B cell (primary cell): ENCODE measurements at places on chromosomes 12 and 14. TPM values are rescaled to one million over a fixed set of nuclear protein-coding genes. Genes with fewer than 3 reads are reported as not detected.

GPX2 gene
- total RNA-seq, result not detected in 2 replicates

- no peak overlapping the region for H3K27ac ChIP-seq
- no peaks in the 10 kb centered on the region for H3K4me1 ChIP-seq
- H3K4me3 ChIP-seq, result no peak overlapping the region
- no peaks in the 10 kb centered on the region for H3K36me3 ChIP-seq
- no peak for DNase-seq
Measured at GRCh38 chr12:16506394-16506793, 99.6 kb downstream of the LMO3 start.

DNA sequence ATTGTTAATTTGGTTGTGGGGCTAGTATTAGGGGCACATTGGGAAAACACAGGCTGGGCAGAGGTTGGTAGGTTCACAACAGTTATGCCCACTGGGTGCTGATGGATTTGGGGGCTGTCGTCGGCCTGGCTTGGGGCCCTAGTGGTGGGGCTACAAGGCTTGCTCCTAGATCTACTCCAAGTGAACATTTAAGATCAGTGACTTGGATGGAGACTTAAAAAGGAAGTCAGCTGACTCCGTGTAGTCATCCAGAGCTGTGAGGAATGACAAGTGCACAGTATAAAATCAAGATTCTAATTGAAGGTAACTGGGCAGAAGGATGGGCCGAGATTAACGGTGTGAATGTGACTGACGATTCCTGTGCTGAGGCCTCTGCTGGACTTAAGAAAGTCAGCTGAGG is 12.8 kb upstream of the NR4A1 start:
- no peak overlapping the region for H3K4me3 ChIP-seq
- no peak for DNase-seq
- no peak overlapping the region for H3K27ac ChIP-seq
- H3K27me3 ChIP-seq, result no peaks in the 10 kb centered on the region
- no peaks in the 10 kb centered on the region for H3K36me3 ChIP-seq

DNA sequence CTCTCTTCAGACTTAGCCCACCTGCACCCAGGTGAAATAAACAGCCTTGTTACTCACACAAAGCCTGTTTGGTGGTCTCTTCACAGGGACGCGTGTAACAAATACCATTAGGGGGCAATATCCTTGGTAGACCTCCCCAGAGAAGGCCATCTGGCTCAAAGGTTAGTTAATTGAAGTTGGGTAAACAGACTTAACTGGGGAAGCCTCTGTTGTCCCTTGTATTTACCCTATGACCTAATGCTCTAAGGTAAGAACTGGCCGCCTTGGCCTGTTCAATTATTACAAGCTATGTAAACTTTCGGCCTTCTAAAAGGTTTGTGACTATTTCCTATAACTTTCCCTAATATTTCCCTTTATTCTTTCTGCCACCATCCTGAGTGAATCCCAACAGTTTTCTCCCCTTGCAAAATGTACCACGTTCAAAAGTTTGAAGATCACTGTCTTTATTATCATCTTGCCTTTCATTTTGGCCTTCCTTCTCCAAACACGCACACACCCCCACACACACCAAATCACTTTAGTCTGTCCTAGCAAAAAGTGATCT is 15.3 kb upstream of the LYZ start:
- no peak overlapping the region for H3K27ac ChIP-seq
- no peaks in the 10 kb centered on the region for H3K27me3 ChIP-seq
- no peak overlapping the region for H3K4me3 ChIP-seq
- peaks cover 25% of the 10 kb centered on the region for H3K4me1 ChIP-seq

DNA sequence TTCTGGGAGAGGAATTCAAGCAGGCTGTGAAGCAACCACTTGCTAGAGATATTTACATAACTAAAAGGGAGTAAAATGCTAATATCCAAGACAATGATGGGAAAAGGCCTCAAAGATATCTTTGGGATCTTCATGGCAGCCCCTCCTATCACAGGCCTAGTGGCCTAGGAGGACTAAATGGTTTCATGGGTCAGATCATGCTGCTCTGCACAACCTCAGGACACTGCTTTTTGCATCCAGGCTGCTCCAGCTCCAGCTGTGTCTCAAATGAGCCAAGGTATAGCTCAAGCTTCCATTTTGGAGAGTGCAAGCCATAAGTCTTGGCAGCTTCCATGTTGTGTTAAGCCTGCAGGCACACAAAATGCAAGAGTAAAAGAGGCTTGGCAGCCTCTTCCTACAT is 195.6 kb upstream of the SSTR1 start:
- H3K4me1 ChIP-seq, result no peaks in the 10 kb centered on the region
- no peak overlapping the region for H3K4me3 ChIP-seq
- H3K27me3 ChIP-seq, result no peaks in the 10 kb centered on the region
- H3K36me3 ChIP-seq, result no peaks in the 10 kb centered on the region

PPFIA2 gene
- not detected in 2 replicates for total RNA-seq

SPX gene
- total RNA-seq, result 0.39 TPM in 1 of 2 replicates, not detected in the other

- H3K27ac ChIP-seq, result no peak overlapping the region
- no peaks in the 10 kb centered on the region for H3K27me3 ChIP-seq
- H3K4me1 ChIP-seq, result peaks cover 6% of the 10 kb centered on the region
- H3K36me3 ChIP-seq, result no peaks in the 10 kb centered on the region
- H3K4me3 ChIP-seq, result no peak overlapping the region
Measured at GRCh38 chr12:50894241-50894640, 51.5 kb downstream of the TMPRSS12 start.

RPGRIP1 gene
- 0.86 and 0.87 TPM in 2 replicates for total RNA-seq

PLXNC1 gene
- 33.6 and 35.2 TPM in 2 replicates for total RNA-seq

DNA sequence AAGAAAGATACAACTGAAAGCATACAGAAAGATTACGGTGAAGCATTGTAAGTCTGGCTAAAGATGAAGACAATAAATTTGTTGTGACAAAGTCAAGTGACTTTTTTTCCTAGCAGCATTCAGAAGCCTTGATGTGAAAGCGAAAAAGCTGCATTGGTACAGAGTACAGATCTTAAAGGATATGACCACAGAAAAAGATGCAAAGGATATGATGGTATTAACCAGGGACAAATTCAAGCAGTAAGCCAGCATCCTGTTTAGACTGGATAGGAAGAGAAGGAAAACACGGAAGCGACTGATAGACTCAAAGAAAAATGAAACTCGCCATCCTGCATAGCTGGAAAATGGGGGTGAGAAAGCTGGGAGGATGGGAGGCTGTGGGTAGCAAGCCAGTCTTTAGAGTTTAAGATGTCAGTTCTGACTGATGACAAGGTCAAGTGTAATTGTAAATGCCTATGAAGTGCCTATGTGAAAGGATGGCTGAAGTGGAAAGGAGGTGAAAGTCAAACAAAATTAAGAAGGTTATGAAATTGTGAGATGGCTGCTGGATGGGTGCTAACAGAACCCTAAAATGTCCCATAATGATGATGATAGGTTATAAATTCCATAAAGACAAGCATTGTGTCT is 92.4 kb downstream of the PHLDA1 start:
- no peaks in the 10 kb centered on the region for H3K36me3 ChIP-seq
- H3K4me1 ChIP-seq, result peaks cover 4% of the 10 kb centered on the region
- H3K4me3 ChIP-seq, result no peak overlapping the region
- no peaks in the 10 kb centered on the region for H3K27me3 ChIP-seq
- H3K27ac ChIP-seq, result no peak overlapping the region

PLD4 gene
- 49.9 and 51.0 TPM in 2 replicates for total RNA-seq

- no peaks in the 10 kb centered on the region for H3K27me3 ChIP-seq
- H3K27ac ChIP-seq, result no peak overlapping the region
- no peak overlapping the region for H3K4me3 ChIP-seq
- H3K36me3 ChIP-seq, result no peaks in the 10 kb centered on the region
Measured at GRCh38 chr14:87067061-87067460, 925.9 kb downstream of the GALC start.

GRCh38 chr12:42124764-42125387 is 19.8 kb downstream of the GXYLT1 start:
- H3K36me3 ChIP-seq, result no peaks in the 10 kb centered on the region
- H3K27me3 ChIP-seq, result no peaks in the 10 kb centered on the region
- DNase-seq, result no peak
- H3K4me3 ChIP-seq, result no peak overlapping the region
